ENCODE measurements at places on chromosomes 1 and 21.
A peak's percentile ranks its signal among the peaks of the same experiment; 100 is the strongest.

GRCh38 chr1:226686440-226687425 is 52.3 kb downstream of the ITPKB start:
- no peak for DNase-seq

GRCh38 chr1:86169625-86170024 is 13.1 kb upstream of the COL24A1 start:
- peak; percentile 36 for DNase-seq

- peak; percentile 78 for DNase-seq
These were observed 17.2 kb downstream of the HENMT1 start for GRCh38 chr1:108643492-108644335.

- DNase-seq = peak; percentile 82
These were observed 18.8 kb downstream of the NEK7 start for GRCh38 chr1:198175423-198176170.

GRCh38 chr1:87074001-87074795 is 159.8 kb downstream of the HS2ST1 start:
- no peak for DNase-seq

DNA sequence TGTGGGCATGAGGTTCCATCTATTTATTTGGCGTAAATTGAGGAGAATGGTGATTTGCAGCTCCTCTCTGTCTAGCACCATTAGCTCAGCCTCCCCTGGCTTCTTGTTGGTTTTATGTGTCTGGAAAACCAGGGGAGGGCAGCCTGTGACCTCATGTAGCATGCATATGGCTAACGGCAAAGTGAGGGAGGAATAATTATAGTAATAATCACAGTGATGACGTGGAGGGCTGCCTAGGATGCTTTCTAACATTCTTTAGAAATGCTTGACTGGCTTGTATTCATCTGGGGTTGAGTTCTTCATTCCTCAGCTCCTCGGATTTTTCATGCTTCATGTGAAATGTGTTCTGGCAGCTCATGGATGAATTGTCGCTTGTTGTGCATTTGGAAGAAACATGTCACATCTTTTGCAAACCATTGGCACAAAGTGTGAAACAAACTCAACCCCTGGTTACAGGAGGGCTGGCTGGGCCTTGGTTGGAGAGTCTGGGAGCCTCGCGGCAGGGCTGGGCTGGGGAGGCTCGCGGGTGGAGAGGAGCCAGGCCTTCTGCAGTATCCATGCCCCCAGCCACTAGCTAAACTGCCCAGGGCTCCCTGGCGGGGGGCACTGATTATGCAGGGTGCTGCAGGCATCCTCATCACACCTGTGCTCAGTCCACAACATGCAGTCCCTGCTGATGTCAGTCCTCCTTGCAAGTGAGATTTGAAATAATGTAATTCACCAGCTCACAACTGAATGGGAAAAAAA is 149.6 kb downstream of the DISC1 start:
- DNase-seq = peak; percentile 86

DNA sequence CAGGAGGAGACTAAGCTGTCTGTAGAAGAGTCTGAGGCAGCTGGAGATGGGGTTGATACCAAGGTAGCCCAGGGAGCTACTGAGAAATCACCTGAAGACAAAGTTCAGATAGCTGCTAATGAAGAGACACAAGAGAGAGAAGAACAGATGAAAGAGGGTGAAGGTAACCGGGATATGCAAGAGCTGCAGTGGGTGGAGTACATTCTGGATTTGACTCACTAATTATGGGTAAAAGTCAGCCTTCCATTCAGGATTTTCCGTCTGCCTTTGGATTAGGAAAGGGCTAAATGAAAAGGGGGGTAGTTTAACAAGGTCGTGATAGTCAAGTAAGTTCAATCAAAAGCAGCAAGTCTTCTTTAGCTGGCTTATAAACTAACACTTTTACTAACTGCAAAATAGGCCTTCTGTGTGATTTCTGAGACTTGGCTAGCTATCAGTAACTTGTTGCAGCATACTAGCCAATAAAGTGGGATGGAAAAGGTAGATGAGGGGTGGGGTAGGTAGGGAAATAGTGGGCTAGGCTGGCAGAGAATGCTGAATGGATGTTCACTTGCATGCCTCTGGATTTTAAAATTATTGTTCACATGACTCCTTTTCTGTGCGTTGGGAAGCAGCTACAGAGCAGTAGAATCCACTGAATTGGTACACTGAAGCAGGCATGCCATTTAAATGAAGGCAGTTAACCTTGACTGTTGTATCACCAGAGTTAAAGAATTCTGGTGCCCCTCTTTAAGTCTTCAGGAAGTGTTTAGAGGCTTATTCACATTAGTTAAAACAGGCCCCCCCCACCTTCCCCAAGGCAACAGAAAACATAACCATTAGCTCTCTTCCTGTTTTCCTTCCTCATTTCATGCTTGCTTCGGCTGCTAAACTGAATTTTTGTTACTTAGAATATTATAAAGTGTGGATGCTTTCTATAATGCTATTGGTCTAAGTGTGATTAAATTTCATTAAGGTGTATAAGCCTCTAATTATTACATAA is 15.4 kb downstream of the CCDC17 start:
- DNase-seq = no peak

GRCh38 chr1:96815914-96816313 is 94.3 kb downstream of the PTBP2 start:
- no peak for DNase-seq

DNA sequence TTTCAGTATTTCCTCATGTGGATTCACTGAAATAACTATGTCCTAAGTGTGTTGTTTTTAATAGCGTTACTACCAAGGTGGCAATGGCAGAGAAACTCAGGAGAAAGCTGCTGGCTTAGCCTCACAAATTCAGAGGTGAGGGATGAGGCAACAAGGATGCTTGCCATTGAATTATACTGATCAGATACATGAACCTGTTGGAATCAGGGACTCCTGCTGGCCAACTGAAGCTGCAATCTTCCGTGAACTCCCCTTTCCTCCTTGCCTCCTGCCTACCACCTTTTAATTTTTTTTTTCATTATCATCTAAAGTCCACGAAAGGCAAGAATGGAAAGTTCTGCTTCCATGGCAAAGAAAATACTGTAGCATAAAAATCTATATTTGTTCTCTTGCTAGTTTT is 254.7 kb downstream of the NFIA start:
- DNase-seq = no peak

DNA sequence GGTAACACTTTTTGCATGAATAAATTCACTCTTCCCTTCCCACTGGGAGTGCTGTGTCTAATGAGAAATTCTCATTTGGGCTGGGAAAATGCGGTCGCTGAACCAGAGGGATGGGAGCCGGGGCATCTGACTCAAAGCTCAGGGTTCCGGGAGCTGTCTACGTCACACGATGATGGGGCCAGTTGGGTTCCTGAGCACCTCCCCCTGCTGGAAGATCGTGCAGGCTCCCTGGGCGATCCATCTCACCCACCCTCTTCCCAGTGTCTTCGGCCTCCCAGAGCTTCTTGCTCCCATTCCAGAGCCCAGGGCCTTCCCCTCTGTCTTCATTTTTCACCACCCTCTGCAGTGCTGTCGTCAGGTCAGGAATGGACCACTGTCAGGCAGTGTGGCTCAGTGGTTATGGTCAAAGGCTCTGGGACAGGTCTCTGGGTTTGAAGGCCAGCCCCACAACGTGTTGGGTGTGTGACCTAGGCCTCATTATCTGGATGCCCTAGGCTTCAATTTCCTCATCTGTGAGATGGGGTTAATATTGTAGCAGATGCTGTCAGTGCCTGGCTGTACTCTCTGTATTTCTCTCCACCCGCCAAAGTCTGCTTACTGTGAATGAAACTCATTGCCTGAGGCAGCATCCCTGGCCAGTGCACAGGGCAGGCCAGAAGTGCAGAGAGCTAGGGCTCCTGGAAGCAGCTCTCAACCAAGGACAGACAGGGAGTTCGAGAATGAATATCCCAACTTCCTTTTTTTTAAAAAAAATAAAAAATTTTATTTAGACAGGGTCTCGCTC is 31.8 kb downstream of the IGSF21 start:
- DNase-seq = no peak

- DNase-seq = no peak
These were observed 6.0 kb downstream of the KLHDC8A start for GRCh38 chr1:205350691-205351141.

DNA sequence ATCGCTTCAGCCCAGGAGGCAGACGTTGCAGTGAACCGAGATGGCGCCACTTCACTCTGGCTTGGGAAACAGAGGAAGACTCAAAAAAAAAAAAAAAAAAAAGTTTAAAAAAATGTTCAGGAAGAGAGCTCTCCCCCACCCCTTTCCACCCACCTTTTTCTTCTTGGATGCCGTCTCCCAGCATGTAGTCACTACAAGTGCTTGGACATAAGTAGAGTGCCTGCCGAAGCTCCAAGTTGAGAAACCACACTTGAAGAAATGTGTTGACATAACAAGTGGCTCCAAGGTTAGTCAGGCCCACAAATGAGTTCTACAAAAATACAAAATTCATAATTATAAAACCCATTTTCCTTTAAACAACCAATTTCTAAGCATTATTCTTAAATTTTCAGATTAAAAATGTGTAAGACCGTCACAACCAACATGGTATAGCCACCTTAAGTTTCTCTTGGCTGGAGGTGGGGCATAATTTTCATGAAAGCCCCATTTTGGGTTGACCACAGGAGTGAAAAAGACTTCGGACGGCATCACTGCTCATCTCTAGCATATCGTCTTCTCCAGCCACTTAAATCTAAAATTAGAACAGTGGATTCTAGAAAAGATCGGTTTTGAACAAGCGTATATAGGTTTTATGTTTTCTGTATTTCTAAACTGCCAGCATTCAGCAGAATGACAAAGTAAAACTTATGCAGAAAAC is 26.4 kb downstream of the USP48 start:
- DNase-seq = no peak

DNA sequence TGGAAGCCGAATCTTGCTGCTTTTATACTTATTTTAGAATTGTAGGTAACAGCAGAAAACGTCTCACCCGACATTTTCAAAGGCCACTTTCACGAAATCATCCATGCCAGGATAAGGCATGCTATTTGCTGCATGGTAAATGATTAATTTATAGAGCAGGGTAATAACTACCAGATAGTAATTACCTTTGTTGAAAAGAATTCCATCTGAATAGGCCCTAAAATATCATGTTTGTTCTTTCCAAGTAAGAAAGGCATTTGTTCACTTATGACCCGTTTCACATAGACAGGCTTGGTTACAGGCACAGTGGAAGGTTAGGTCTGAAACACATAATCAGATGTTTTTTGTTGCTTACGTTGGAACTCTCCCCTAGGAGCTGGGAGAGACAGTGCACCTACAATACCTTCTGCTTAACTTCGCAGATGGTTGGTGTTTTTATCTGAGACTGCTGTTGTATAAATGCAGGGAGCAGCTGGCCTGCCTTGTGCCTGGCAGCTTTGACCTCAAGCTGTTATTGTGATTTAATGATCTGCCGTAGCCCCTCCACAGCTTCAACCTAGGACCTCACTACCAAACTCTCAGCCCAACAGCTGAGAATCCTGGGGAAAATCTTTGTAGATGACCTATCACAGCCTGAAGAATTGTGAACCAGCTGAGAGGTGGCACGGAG is 1.6 kb downstream of the SLC44A3 start:
- no peak for DNase-seq

- no peak for DNase-seq
These were observed 67.5 kb upstream of the CLDN14 start for GRCh38 chr21:36547464-36547863.

GRCh38 chr1:43522776-43523480 is 7.8 kb upstream of the PTPRF start:
- DNase-seq = peak; percentile 93

DNA sequence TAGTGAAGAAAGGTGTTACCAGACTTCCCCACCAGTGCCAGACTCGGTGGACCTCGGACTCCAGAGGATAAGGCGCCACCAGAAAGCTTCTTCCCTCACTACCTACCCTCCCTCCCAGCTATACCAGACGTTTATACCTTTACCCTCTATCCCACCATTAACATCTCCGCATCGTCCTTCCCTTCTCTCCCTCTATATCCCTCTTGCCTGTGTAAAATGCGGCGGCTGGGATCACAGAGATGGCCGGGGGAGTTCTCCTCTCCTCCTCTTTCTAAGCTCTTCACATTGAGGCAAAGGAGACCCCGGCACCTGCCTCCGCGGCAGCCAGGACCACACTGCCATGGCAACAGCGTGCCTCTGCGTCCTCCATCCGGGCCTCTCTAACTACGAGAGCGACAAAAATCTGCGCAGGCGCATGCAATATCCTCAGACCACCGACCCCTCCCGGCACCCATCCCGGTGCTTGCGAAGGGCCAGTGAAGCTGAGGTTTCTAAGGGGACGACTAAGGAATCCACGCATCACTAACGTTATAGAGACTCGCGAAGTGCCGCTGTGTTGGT is at the start of gene CCDC181:
TSS of gene CCDC181 (minus strand) at position 394 of the 561 bp plus-strand sequence. CDS start 2,547 bp downstream, outside the sequence.
- peak; percentile 33 for DNase-seq

DNA sequence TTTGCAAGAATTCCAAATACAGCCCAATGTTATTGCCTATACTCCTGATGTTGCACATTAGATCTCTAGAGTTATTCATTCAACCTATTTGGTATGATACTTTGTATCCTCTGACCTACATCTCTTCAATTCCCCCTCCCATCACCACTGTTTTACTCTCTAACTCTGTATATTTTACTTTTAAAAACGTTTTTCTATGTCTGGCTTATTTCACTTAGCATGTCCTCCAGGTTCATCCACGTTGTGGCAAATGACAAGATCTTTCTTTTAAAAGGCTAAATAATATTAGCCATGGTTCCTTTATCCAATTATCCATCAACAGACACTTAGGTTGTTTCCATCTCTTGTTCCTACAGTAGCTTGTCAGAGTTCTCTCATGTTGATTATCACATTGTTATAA is 207.1 kb upstream of the PTGFR start:
- no peak for DNase-seq

- peak; percentile 38 for DNase-seq
These were observed 2.0 kb downstream of the COL24A1 start for GRCh38 chr1:86154571-86155050.

DNA sequence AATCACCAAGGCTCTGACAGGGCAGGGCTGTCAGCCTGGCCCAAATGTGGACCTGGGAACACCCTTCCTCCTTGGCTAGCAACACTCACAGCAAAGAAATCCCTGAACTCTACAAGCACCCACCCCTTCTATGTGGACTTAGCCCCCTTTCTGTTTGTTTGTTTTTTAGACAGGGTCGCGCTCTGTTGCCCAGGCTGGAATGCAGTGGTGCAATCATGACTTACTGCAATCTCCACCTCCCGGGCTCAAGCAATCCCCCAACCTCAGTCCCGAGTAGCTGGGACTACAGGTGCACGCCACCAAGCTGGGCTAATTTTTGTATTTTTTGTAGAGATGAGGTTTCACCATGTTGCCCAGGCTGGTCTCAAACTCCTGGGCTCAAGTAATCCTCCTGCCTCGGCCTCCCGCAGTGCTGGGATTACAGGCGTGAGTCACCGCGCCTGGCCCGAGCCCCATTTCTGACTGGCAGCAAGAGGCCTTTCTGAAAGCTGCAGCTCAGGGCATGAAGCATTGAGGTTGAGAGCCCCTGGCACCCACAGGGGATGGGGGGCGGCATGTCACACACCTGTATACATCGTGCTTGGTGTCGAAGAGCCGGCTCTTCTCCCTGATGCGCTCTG is 16.2 kb downstream of the RIPK4 start:
- DNase-seq = no peak

GRCh38 chr21:16834791-16835190 is 678.1 kb upstream of the CXADR start:
- no peak for DNase-seq

DNA sequence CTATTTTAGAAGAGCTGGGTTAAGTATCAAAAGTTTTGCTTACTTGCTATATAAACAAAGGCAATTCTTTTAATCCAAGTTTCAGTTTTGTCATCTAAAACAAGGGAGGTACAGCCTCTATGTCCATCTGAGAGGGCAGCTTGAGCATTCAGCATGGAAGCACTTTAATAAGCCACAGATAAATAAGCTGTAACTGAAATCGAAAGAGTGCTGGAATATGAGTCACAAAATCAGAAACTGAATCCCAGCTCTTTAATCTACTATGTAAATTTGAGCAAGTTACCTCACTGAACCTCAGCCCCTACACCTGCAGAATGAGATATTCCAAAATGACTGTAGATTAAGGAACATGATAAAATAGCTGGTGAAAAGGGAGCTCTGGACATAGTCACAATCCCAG is 80.0 kb upstream of the HP1BP3 start:
- DNase-seq = peak; percentile 82
